ENCODE measurements at places on chromosomes 2 and 18. TPM values are rescaled to one million over a fixed set of nuclear protein-coding genes. Genes with fewer than 3 reads are reported as not detected.

GRCh38 chr2:146678516-146678915, 1166.3 kb upstream of the ACVR2A start:
- H3K4me3 ChIP-seq: no peak overlapping the region
- no peaks in the 10 kb centered on the region for H3K27me3 ChIP-seq
- no peaks in the 10 kb centered on the region for H3K36me3 ChIP-seq
- no peak overlapping the region for H3K27ac ChIP-seq
- H3K4me1 ChIP-seq: no peaks in the 10 kb centered on the region

GRCh38 chr2:223019987-223020717, 31.8 kb upstream of the KCNE4 start:
- DNase-seq: no peak
- no peak overlapping the region for H3K27ac ChIP-seq
- H3K4me3 ChIP-seq: no peak overlapping the region

- no peaks in the 10 kb centered on the region for H3K27me3 ChIP-seq
- peaks cover 6% of the 10 kb centered on the region for H3K4me1 ChIP-seq
- peak; percentile 25 for DNase-seq
- H3K4me3 ChIP-seq: no peak overlapping the region
- H3K27ac ChIP-seq: no peak overlapping the region
Measured at GRCh38 chr2:237594514-237594871, 4.0 kb upstream of the RAB17 start.

NTSR2 gene
- total RNA-seq: not detected

SPHKAP gene
- not detected for total RNA-seq

DNA sequence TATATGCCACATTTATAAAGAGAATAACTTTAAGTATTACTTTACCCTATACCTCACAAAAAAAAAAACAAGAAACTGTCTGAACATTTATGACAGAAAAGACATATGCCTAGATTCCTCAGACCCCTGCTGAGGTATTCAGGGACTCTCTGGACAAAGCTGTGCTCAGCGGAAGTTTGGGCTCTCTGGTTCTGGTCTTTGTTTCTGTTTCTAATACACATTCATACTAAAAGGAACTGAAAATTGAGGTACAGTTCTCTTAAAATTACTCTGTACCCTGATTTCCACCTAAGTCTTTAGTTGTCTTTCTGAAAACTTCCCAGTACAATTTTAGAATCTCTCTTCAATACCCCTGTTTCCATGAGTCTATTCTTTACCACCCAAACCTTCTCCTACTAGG, 160.3 kb downstream of the IKZF2 start:
- no peak for DNase-seq
- H3K27ac ChIP-seq: no peak overlapping the region
- no peaks in the 10 kb centered on the region for H3K36me3 ChIP-seq

CYP27A1 gene
- 5.2 TPM for total RNA-seq

SERPINB4 gene
- total RNA-seq: not detected

DNA sequence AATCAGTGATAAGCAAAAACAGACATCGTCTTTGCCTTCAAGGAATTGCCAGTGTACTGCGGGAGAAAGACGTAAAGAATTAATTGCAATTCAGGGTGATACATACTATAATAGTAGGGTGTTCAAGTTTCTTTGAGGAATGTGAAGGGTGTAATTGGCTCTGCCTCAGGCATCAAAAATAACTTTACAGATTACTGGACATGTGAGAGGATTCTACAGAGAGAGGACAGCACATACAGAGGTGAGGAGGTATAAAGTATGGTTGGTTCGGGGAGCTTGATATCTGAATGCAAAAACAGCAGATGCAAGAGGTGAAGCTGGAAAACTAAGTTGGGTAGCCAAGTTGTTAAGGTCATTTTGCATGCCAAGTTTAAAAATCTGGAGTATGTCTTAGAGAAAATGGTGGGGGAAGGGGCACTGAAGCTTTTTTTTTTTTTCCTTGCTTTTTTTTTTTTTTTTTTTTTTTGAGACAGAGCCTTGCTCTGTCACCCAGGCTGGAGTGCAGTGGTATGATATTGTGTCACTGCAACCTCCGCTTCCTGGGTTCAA, 227.5 kb upstream of the FOSL2 start:
- no peaks in the 10 kb centered on the region for H3K27me3 ChIP-seq
- H3K36me3 ChIP-seq: no peaks in the 10 kb centered on the region
- peak overlapping the region; percentile 58 for H3K27ac ChIP-seq
- no peak for DNase-seq

- no peaks in the 10 kb centered on the region for H3K36me3 ChIP-seq
- H3K27me3 ChIP-seq: 0 out of 2 replicates have a peak, but pooled peaks cover 2% of the 10 kb centered on the region
- peaks cover 8% of the 10 kb centered on the region for H3K4me1 ChIP-seq
- DNase-seq: peak; percentile 91
- H3K4me3 ChIP-seq: no peak overlapping the region
- H3K27ac ChIP-seq: no peak overlapping the region
Measured at GRCh38 chr18:23627321-23627720, 35.4 kb downstream of the ANKRD29 start.

CYBRD1 gene
- total RNA-seq: 103 TPM

DNA sequence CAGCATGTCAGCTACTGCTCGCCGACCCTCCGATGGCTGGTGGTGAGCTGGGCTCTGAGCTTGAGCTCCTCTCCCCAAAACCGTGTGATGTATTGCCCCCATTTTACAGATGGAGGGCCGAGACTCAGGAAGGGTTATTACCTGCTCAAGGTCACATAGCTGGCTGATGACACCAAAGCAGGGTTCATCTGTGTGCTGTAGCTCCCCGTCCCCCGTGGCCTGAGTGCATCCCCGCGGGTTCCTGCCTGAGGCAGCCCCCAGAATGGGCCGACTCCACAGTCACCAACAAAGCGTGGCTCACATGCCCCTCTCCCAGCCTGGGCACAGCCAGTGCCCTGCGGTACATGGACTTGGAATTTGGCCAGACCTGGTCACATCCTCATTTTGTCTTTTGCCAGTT, 198.6 kb downstream of the TFCP2L1 start:
- H3K36me3 ChIP-seq: no peaks in the 10 kb centered on the region
- H3K4me3 ChIP-seq: no peak overlapping the region
- peaks cover 65% of the 10 kb centered on the region for H3K27me3 ChIP-seq
- H3K4me1 ChIP-seq: no peaks in the 10 kb centered on the region

CAPN14 gene
- total RNA-seq: under 0.01 TPM

Data from IMR-90 (cell line).